Dermis blood vessel endothelial cell (primary cell): ENCODE measurements at places on chromosomes 5 and 9. TPM values are rescaled to one million over a fixed set of nuclear protein-coding genes. Genes with fewer than 3 reads are reported as not detected.

CCIN gene
- total RNA-seq: under 0.01 and 0.19 TPM in 2 replicates

C9orf50 gene
- total RNA-seq: not detected in 2 replicates

MARCOL gene
- total RNA-seq: not detected in 2 replicates

JAKMIP2 gene
- total RNA-seq: not detected in 2 replicates

HAND1 gene
- total RNA-seq: not detected in 2 replicates

SPATA31C1 gene
- not detected in 2 replicates for total RNA-seq

ZNF608 gene
- 14.8 and 15.6 TPM in 2 replicates for total RNA-seq

MZB1 gene
- total RNA-seq: 0.14 TPM in 1 of 2 replicates, not detected in the other
